GM12878 (cell line): ENCODE measurements at places on chromosomes 16 and 17.

- peaks cover 21% of the 10 kb centered on the region for H3K4me1 ChIP-seq
- H3K4me3 ChIP-seq, result peak overlapping the region; percentile 93
- DNase-seq, result peak; percentile 98
- H3K27me3 ChIP-seq, result no peaks in the 10 kb centered on the region
Observed at GRCh38 chr17:7572588-7573323, 6.7 kb upstream of the CD68 start.

DNA sequence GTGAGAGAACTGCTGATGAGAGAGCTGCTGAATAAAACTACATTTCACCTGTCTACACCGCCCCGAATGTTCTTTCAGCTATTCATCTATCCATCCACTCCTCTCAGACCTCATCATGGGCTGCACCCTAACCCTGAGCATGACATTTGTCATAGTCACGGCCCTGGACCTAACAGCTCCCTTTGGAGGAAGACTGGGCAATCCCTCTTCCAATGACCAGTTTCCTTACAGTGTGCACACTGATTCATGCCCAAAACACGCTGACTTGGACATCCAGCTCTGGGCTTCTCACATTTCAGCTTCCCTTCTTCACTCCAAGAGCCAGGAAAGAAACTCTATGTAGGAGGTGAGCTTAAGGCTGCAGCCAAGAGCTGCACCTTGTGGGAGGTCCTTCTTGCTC lies 41.8 kb upstream of the ARL4D start:
- H3K27me3 ChIP-seq, result no peaks in the 10 kb centered on the region
- H3K4me3 ChIP-seq, result no peak overlapping the region
- no peak for DNase-seq
- no peaks in the 10 kb centered on the region for H3K4me1 ChIP-seq

DNA sequence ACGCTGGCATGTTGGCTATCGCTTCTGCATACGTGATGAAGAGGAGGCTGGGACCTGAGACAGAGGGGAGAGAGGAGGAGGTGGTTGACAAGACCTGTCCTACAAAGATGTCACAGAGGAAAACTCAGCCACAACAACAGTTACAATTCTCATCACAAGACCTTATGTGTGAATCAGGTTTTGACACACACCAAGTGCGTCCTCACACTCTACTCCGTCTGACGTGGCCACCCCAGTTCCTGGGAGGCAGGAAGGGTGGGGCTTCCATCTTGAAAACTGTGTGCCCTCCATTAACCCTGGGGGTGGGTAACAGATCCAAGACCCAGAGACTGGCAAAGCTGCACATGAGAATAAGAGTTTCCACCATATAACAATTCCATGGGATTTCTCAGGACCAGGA lies 24.1 kb downstream of the SLC6A4 start:
- H3K36me3 ChIP-seq, result no peaks in the 10 kb centered on the region
- no peak overlapping the region for H3K4me3 ChIP-seq
- no peak overlapping the region for H3K27ac ChIP-seq
- H3K4me1 ChIP-seq, result peaks cover 39% of the 10 kb centered on the region
- no peaks in the 10 kb centered on the region for H3K27me3 ChIP-seq
- DNase-seq, result no peak

- H3K27ac ChIP-seq, result no peak overlapping the region
- no peaks in the 10 kb centered on the region for H3K27me3 ChIP-seq
- H3K36me3 ChIP-seq, result no peaks in the 10 kb centered on the region
Observed at GRCh38 chr16:78892951-78893733, 707.4 kb downstream of the MAF start.

GRCh38 chr16:14337303-14338191 lies 266.4 kb downstream of the MRTFB start:
- H3K27me3 ChIP-seq, result no peaks in the 10 kb centered on the region
- H3K4me3 ChIP-seq, result no peak overlapping the region
- no peak overlapping the region for H3K27ac ChIP-seq
- H3K4me1 ChIP-seq, result peaks cover 4% of the 10 kb centered on the region

GRCh38 chr17:50892101-50892776 lies 26.1 kb upstream of the TOB1 start:
- H3K27ac ChIP-seq, result no peak overlapping the region
- no peaks in the 10 kb centered on the region for H3K27me3 ChIP-seq
- no peaks in the 10 kb centered on the region for H3K4me1 ChIP-seq
- DNase-seq, result no peak

DNA sequence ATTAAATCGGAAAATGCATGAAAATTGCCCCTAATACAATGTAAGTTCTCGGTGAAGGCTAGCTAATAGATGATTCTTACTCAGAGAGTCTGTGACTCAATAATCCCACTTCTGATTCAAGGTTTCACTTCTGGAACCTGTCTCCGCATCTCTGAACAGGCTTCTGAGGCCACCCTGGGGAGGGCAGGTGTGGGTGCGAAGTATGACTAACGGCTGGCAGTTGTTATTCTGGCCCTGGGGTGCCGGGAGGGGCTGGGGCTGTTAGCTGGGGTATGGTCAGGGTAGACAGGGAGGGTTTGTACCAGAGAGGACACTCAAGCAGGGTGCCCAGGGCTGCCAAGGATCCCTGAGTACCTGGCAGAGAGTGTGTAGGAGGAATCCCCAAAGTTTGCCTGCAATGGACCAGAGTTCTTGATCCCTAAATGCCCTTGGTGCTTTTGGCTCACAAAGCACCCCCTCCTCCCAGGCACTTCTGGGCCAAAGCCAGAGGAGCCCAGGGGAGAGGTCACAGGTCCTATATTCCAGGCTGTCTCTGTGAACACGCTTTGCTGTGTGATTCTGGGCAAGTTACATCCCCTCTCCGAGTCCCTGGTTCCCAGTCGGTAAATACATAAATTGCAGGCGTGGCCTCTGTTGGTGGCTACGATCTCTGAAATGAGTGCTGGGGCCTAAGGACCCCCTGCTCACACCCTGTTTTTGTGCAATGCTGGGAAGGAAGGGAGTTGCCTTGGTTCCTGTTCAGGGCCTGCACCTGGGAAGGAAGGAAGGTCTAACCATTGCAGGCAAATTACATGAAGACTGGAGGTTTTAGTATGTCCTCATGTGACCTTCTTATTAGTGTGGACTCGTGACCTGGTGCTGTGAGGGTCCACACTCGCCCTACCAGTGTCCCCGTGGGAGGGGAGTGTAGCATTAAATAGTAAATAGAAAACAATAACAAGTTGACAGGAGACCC lies 49.9 kb upstream of the CPNE2 start:
- peak overlapping the region; percentile 78 for H3K27ac ChIP-seq
- H3K4me3 ChIP-seq, result peak overlapping the region; percentile 43; the same call in 1 of the 2 replicates
- peak; percentile 88 for DNase-seq
- peaks cover 7% of the 10 kb centered on the region for H3K36me3 ChIP-seq
- H3K4me1 ChIP-seq, result peaks cover 93% of the 10 kb centered on the region
